Stimulated activated CD4-positive, alpha-beta T cell treated with anti-CD3 and anti-CD28 coated beads, TNF-alpha, amount 100 ng/mL, for 4 hours (primary cell): ENCODE measurements at places on chromosomes 1 and 21.

GRCh38 chr1:155529109-155529508 is 33.5 kb downstream of the ASH1L start:
- DNase-seq = no peak

DNA sequence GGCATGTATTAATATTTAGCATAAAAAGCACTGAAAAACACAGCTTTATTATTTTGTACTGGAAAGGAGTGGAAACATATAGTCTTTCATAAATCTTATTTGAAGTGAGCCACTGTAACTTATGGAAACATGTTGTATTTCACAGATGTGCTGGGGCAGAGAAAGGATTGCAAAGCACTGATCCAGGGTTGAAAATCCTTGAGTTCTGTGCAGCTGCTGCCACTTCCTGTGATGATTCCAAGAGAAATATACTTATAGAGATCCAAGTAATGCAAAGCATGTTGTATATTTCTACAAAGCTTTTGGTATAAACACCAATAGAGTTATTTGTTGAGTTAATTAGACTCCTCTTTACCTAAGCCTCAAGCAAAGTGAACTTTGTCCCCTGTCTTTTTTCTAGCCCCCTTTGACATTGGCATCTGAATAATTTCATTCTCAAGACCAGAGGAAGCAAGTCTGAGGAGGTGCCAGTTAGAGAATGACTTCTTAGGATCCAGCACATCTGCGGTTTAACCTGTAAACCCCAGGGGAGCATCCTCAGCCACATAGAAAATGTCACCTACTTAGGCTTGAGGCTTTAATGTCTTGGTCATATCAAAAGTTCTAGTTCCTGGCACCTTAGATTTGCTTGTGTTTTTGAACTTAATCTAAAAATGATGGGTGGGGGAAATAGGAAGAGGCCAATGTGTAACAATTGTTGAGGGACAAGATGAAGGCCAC is 173.3 kb downstream of the FASLG start:
- DNase-seq = no peak

GRCh38 chr1:98327220-98327861 is 334.2 kb upstream of the SNX7 start:
- DNase-seq = no peak

DNA sequence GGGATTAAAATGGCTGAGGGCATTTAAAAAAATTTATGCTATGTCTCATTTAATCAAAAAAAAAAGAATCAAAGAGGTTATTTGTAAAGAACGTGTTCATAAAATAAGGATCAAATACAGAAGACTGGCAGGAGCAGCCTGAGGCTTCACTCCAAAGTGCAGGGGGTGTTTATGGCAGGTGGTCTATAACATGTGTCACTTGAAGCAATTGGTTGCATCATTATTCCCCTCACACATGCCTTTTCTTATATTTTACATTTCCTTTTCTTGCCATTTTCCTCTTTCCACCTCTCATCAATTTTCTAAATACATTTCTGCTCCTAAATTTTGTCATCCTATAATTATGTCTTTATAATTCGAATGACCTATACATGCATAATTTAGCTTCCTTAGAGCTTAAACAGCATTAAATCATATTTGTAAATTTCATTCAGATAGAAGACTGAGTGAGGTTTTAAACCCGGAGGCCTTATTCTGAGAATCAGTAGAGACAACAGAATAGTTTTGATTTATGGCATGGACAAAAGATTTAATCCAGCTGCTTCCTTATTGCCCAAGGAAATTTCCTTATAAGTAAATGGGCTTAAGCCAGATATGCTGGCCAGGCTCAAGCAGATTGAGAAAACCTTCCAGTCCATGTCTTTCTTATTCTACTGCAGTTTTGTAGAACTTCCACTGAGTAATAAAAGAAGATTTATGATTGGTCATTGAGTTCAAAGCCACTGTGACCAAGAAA is 322.8 kb downstream of the TGFB2 start:
- no peak for DNase-seq

GRCh38 chr21:42769820-42770716 is 109.3 kb downstream of the WDR4 start:
- DNase-seq = no peak
